ENCODE measurements at places on chromosomes 3 and 15.
A peak's percentile ranks its signal among the peaks of the same experiment; 100 is the strongest.

GRCh38 chr3:56884387-56884786 is 82.6 kb upstream of the ARHGEF3 start:
- DNase-seq: no peak

GRCh38 chr3:64399205-64399800 is 174.0 kb upstream of the PRICKLE2 start:
- DNase-seq: peak; percentile 45

DNA sequence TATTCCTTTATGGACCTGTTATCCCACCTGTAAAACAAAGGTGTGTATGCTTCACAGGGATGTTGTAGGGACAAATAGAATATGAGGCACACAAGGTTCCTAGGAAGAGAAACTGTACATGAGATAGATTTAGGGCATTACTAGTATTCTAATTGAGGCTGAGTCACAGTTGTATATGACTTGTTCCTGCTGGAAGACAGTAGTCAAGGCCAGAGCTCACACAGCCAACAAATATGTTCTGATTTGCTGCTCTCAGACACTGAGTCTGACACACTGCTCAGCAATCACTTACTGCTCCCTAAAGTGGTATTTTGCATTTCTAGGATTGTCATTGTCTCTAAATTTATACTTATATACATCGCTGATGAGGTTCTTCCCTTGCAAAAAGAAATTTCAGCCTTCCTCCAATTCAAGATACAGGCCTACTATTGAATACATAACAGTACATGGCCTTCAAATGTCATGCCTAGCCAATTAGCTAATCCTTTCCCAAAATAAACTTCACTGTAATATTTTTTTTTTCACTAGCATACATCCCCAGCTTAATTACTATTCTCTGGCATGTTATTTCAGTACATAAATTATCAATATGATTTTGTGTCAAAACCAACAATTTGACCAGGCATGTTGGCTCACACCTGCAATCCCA is 69.8 kb downstream of the TIGIT start:
- no peak for DNase-seq

- no peak for DNase-seq
These were observed 47.4 kb upstream of the GMNC start for GRCh38 chr3:190909908-190910307.

DNA sequence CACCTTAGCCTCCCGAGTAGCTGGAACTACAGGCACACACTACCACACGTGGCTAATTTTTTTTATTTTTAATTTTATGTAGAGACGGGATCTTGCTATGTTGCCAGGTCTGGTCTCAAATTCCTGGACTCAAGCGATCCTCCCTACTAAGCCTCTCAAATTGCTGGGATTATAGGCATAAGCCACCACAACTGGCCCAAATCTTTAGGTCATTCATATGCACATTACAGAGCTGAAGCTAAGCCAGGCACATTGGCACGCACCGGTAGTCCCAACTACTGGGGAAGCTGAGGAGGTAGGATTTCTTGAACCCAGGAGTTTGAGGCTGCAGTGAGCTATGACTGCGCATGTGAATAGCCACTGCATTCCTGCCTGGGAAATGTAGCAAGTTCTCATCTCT is 265.9 kb downstream of the ZMAT3 start:
- DNase-seq: no peak

GRCh38 chr3:175356899-175357324 is 497.8 kb downstream of the NAALADL2 start:
- DNase-seq: no peak

- no peak for DNase-seq
These were observed 90.2 kb downstream of the HES1 start for GRCh38 chr3:194225988-194226663.

- DNase-seq: no peak
These were observed 92.3 kb downstream of the RBMS3 start for GRCh38 chr3:29373131-29373680.

DNA sequence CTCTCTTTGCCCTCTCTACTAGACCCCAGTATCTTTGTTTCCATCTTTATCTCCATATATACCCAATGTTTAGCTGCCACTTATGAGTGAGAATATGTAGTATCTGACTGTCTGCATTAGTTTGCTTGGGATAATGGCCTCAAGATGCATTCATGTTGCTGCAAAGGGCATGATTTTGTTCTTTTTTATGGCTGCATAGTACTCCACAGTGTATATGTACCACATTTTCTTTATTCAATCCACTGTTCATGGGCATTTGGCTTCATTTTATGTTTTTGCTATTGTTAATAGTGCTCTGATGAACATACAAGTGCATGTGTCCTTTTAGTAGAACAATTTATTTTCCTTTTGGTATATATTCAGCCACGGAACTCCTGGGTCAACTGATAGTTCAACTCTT is 671.5 kb upstream of the GRM7 start:
- DNase-seq: no peak

- no peak for DNase-seq
These were observed 28.6 kb upstream of the CCDC39 start for GRCh38 chr3:180707896-180708295.

DNA sequence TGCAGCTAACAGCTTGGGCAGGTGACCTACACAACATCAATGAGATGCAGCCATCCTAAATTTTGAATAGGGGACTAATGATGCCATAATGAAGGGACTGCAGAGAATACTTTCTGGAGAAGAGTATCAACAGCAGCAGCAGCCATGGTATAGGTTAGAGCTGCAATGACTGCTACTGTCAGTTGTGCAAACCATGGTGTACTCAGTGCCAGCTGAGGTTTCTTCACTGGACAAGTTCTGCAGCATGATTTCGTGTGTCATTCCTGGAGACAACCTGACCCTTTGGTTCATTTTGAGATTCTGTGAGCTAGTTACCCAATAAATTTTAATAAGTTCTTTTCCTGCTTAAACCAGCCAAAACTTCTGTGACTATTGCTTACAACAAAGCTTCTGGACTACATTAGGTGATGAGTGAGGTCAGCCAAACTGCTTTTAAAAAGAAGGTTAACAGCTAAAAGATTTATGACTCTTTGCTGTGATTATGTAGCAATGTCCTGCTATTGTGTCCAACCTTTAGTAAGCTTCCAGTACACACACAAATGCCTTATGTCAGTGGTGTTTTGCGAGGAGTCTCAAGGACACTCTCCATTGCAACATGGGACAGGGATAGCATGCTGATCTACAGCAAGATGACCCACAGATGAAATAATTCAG is 4.8 kb upstream of the DAZL start:
- DNase-seq: no peak

DNA sequence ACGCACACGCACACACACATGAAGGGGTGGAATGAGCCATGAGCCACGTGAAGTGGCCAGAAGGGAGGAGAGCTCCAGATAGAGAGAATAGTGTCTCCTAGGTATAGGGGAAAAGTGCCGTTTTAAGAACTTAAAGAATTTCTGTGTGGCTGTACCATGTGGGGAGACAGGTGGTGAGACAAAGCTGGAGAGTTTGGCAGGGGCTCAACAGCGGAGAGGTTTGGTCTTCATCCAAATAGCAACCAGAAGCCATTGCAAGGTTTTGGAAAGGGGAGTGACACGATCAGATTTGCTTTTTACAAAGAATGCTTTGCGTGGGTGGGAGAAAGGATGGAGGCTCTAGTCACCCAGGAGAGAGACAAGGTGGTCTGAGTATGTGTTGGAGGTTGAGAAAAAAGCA is 146.0 kb downstream of the IL20RB start:
- no peak for DNase-seq

All from B cell (primary cell).